Nasal cavity respiratory epithelium epithelial cell of viscerocranial mucosa (primary cell): ENCODE measurements at places on chromosomes 5 and 9. TPM values are rescaled to one million over a fixed set of nuclear protein-coding genes. Genes with fewer than 3 reads are reported as not detected.

TEX48 gene
- total RNA-seq: not detected in 2 replicates

RNF208 gene
- 0.34 and 0.78 TPM in 2 replicates for total RNA-seq

MARCOL gene
- not detected in 2 replicates for total RNA-seq

KCNN2 gene
- total RNA-seq: under 0.01 TPM in 1 of 2 replicates, not detected in the other

PRDM9 gene
- total RNA-seq: under 0.01 and 0.07 TPM in 2 replicates

SPINK6 gene
- 1.7 TPM in 1 of 2 replicates, not detected in the other for total RNA-seq

FAM153A gene
- total RNA-seq: under 0.01 and 1.6 TPM in 2 replicates

NMRK1 gene
- 30.4 and 36.6 TPM in 2 replicates for total RNA-seq

CER1 gene
- total RNA-seq: not detected in 2 replicates
